ENCODE measurements at places on chromosomes 7 and 10.

DNA sequence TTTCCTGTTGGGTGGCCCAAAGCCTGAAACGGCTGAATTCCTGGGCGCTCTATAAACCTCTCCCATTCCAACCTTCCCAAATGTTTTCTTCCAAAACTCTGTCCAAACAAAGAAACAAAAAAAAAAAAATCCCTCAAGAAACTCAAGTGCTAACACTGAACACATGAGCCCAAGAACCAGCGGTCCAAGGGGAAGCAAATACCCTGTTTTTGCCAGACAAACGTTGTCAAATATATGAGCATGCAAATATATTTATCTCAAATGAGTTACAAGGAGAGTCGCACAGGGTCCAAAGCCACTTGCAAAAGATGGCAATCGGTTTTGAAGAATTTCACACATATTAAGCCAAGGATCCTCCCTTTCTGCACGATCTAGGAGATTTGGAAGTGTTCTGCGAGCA, 23.3 kb upstream of the EMX2 start:
- no peak for DNase-seq

GRCh38 chr7:100867776-100868485, 744 bp downstream of the TRIP6 start:
- DNase-seq: no peak

DNA sequence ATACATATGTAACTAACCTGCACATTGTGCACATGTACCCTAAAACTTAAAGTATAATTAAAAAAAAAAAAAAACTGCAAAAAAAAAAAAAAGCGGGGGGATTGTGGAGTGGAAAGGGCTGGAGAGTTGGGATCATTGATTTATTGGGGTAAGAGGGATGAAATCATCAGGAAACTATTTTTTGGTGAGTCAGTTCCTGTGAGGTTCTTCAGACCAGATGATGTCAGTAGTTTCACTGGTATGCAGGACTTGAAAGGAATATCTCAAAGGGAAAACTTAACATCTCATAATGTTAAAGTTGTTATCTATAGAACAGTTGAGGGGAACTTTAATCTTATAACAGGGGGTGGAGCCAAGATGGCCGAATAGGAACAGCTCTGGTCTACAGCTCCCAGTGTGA, 32.6 kb upstream of the TECTB start:
- DNase-seq: no peak

- DNase-seq: no peak
Measured at GRCh38 chr10:32207544-32207943, 139.4 kb downstream of the EPC1 start.

GRCh38 chr7:16667355-16667754, 21.4 kb downstream of the BZW2 start:
- DNase-seq: no peak

DNA sequence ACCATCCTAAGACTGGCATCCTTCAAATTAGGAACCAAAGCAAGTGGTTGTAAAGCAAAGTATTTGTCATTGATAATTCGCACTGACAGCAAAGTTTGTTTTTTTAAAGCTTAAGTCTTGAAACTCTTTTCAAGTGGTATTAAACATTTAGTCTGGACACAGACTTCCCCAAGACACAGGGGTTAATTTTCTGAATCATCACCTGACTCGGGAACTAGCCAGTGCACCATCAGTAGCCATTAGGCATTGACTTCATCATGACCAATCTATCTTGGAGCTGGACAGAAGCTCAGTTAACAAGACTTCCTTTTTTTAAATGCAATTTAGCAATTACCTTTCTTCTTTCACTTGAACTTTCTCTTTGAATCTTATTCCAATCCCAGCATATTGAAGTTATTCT, 210.6 kb downstream of the ZNF365 start:
- no peak for DNase-seq

GRCh38 chr10:4033341-4033896, 248.4 kb upstream of the KLF6 start:
- DNase-seq: no peak

GRCh38 chr10:48745662-48746245, 61.1 kb downstream of the WDFY4 start:
- DNase-seq: no peak

GRCh38 chr7:155804897-155805825, 7.1 kb downstream of the SHH start:
- DNase-seq: peak; percentile 11

DNA sequence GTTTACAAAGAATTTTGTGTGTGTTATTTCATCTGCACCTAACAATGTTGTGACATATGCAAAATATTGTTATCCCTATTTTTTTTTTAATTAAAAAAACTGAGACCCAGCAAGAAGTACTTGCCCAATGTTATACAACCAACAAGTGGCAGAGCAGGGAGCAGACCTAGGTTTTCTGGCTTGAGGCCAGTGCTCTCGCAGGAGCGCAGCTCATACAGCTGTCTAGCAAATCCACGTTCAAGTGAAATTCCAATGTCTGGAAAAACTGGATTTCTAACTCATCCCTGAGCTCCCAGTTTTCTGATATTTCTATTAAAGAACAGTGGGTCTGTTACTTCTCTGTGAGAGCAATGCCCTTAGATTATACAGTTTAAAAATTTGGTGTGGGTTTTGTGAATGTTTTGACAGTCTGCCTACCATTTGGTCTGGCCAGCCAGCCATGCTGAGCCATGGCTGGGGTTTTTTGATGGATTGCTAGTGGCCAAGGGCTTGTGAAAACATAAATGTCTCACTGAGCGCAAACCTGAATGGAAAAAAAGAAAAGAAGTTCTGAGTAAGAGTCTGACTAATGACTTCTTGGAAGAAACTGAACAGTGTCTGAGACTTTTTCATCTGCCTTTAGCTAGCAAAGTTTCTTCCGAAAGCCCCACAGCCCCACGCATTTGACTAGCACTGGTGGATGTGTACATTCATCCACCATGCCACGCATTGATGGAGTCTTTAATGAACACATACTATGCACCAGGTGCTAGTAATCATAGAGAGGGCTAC, 15.4 kb upstream of the PRF1 start:
- DNase-seq: no peak

DNA sequence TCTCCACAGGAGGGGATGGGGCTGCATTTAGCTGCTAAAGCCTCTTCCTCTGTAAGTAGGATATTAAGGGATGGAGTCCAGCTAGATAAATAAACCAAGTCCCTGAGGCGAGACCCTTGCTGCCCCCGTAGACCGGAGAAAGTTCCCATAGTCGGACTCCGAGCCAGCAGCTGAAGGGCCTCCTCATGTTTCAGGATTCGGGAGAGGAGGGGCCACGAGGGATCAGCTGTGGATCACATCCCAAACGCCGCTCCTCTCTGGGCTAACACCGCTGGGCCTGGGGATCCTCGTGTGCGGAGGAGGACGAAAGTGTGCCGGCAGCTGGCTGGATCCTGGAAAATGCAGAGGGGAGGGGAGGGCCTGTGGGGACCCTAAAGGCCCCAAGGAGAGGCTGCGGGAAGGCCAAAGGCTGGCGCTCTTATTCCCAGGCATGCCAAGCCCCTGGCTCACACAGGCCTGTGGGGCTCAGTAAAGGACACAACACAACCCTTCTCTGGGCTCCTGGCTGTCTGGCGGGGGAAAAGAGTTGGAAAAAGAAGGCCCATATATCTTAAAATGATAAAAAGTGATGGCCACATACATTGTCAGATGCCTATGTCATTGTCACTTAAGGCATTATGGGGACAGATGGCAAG, 82.5 kb upstream of the TMEM72 start:
- DNase-seq: no peak

GRCh38 chr10:33398796-33399195, 64.3 kb upstream of the NRP1 start:
- DNase-seq: no peak

DNA sequence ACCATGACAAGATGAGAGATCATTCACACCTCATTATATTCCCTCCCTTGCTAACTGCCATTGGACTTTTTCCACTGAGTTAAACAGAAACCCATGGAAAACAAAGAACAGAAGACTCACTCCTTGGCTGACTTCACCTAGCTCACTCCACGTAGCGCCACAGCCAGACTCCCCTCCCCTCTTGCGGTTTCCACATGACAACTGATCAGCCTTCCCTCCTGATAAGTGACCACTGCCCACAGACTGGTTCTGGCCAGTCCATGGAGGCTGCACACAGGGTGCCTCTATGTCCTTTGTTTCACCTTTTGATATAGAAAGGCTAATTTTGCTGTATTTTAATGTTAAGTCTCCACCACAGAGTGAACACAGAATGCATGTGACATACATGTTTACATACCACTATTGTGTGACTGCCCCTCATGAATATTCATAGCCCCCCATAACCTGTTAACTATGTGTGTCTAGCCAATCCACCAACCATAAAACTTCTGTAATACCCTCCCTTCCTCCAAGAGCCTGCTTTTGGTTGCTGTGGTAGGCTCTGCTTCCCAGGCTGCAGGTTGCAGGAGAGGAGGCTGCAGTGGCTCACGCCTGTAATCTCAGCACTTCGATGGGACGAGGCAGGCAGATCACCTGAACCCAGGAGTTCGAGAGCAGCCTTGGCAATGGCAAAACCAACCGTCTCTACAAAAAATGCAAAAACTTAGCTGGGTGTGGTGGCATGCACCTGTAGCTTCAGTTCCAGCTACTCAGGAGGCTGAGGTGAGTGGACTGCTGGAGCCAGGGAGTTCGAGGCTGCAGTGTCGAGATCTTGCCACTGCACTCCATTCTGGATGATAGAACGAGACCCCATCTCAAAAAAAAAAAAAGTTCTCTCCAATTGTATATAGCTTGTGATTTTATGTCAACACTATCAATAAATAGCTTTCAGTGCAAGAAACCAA, 10.0 kb upstream of the IFIT5 start:
- DNase-seq: no peak

- no peak for DNase-seq
Measured at GRCh38 chr10:56123247-56123646, 237.8 kb downstream of the ZWINT start.

- DNase-seq: no peak
Measured at GRCh38 chr10:78686444-78687060, 382.2 kb upstream of the ZMIZ1 start.

DNA sequence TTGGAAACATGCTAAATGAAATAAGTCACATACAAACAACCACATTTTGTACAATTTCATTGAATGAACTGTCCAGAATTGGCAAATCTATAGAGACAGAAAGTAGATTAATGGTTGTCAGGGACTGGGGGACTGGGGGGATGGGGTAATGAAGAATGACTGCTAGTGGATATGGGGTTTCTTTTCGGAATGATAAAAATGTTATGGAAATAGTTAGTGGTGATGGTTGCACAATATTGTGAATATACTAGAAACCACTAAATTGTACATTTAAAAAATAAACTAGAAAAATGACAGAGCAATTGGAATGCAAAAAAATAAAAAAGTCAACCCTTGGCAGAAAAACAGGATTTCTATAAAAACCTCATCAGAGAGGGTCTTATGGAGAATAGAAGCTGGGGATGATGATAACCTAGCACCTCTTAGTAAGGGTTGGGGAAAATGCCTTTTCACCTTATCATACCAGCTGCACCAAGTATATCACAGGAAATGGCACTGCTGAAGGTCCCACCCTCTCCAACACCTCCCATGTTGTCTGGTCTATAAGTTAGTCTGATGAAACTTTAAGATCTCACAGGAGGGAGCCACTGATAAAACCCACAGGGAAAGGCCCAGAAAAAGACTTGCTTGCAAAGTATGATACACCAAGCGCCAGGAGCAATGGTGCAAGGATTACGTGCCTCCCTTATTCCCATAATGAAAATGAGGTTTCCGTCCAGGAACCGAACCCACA, 23.1 kb upstream of the JAZF1 start:
- no peak for DNase-seq

DNA sequence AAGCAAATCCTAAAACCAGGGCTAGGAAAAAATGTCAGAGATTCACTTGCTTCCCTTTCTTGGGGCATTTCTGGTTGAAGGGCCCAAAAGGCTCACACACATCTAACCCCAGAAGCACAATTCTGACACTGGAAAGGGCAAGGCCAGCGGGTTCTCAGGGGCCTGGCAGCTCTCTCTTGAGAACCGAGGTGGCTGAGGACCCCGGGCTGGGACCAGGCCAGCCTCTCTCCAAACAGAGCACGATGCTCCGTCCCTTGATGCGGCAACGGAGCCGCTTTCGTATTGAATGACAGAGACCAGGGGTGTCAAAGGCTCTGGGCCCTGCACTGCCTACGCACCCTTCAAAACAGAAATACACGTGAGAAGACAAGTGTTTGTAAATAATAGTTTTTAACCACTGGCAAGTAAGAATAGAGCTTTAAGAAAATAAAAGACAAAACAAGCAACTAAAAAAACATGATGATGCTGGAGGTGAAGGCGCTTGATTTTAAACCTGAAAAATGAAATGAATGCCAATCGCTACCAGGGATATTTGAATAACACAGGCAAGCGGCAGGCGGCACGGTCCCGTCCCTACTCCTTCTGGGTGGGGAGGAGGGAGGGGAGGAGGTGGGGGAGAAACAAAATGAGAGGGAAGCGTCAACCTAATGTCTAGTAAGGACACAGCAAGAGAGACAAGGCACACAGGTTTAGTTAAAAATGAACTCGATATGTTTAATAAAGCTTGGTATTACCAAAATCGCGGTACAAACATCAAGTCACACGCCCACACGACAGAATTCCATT, 68.0 kb downstream of the SLC29A4 start:
- no peak for DNase-seq

DNA sequence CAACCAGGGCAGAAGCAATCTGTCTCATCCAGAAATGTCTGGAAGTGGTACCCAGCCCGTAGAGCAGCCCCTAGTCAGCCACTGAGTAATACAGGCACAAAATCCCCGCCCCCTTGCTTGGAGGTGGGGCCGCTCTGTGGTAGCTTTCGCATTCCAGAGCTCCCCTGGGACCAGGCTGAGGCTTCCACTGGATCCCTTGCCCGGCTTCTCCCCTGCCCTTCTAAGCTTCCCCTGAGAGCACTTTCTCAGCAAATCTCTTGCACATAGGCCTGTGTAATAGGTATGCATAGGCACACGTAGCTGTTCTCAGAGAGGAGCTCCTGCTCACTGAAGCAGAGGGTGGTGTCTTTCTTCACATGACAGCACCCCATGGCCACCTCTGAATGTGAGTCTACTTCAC, 144.2 kb downstream of the BMS1 start:
- DNase-seq: no peak

GRCh38 chr10:86227501-86228258, 138.9 kb downstream of the GRID1 start:
- no peak for DNase-seq

DNA sequence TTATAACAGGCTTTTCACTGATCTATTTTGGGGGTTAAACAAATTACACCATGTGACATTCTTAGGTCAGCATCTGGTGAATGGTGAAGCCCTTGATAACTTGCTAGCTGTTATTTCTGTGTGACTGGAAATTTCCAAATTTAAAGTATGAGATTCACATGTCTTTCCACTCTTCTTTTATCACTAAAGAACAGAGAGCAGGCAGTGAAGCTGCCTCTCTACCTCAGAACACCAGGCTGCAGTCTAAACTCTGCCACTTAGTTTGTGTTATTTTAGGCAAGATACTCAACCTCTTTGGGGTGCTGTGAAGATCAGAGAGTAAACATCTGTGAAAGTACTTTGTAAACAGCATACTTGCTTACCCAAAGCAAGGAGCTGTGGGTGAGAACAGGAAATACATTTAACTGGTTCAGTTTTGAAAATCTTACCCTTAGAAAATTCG, 15.5 kb upstream of the SP4 start:
- DNase-seq: no peak
